ENCODE measurements at places on chromosomes 7 and 10.

- DNase-seq = no peak
These were observed 274.4 kb downstream of the NEBL start for GRCh38 chr10:20622531-20623211.

DNA sequence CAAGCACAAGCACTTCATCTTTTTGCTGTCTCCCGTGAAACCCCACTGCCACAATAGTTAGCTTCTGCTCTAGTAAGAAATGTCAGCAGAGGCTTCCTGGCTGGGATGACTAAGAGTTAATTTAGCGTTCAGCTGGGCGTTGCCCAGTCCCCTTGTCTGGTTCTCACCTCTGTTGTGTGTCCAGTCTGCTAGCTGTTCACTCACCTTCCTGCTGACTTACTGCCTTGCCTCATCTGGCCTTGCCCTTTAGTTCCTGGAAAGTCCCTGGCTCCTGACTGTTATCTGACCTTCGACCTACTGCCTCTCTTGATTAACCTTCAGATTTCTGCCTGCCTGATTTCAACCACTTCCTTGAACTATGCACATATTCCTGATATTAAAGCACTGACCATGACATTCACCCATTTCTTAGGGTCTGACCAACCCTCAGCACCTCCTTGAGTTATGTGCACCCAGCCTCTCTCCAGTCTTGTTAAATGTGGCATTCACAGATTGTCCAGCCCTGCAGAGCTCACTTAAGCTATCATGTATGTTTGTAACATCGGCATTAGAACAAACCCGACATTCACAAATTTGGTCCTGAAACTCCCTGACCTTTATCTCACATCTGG is 30.3 kb downstream of the C7orf33 start:
- no peak for DNase-seq

GRCh38 chr10:65341323-65341925 is 1584.4 kb upstream of the LRRTM3 start:
- DNase-seq = no peak

DNA sequence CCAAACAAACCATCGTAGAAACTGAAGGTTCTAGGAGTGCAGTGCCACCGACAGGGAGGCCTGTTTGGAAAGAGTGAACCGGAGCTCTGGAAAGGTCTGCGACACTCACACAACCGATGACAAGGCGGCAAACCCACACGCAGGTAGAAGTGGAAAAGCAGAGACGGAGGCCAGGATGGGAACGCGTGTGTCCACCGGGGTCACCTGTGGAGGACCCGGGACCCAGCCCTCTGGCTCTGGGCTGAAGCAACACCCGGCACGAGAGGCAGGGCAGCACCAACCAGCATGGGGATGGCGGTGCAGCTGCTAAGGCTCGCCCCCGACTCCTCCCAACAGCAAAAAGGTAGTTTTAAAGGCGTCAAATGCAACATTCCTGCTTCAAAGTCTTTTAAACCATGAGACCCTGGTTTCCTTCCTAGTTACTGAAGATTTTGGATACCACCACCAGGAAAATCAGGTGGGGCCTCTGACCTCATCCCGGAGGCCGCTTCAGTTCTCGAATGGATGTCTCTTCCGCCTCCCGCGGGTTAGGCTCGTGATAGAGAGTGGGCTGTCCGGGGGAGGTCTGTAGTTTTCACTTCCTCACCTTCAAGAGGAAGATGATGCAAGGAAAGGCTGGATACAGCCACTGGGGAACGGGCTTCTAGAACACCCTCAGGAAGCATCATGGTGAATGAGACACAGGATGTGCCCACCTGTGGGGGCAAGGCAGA is 115.5 kb downstream of the SMURF1 start:
- DNase-seq = no peak

DNA sequence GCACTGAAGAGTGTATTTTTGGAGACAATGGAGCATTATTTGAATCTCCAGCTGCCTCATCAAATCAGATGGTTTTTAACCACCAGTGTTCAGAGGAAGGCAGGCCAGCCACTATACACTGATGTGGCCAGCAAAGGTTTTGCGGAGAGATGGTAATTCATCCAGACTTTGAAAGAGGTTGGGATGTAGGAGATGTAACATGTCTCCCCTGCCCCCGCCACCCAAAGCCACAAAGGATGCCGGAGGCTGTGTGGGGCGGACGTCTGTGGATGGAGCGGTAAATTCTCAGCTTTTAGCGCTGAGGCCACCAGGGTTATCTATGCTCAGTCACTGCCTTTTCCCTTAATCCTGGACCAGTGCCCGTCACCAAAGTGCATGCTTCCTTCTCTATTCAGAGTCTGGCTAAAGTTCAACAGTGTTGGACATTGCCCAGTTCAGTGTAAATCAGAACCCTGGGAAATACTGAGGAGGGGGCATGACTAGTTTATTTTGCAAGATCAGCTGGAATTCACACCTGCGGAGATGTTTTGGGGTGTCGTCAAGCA is 3.7 kb upstream of the TRIP6 start:
- no peak for DNase-seq

DNA sequence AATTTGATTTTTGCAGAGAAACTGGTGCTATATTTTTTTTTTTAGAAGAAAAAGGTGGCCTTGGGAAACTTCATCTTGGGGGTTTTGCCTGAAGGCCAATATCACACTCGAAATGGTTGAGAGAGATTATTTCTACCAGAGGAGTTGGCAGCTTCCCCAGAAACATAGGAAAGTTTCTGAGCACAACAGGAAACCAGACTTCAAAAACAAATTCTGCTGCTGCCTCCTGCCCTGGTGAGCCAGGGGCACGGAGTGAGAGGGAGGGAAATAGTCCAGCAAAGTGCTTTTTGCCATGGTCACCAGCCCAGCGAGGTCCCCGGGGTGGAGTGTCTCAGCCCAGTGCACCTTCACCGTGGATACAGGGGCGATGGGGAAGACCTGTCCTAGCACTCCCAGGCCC is 61.1 kb downstream of the FOXI2 start:
- no peak for DNase-seq

DNA sequence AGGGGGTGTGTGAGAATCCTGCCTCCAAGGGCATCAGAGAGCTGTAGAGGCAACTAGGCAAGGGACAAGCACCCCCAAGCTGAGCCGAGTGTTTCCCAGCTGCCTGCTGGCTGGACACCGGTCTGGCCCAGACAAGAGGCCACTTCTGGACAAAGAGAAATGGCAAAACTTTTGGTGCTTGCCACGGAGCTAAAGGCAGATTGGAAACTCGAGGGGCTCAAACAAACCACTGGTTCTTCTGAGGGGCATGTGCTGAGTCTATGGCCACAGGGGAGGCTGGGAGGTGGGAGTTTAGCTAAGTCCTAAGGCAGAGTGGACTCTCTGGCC is 66.5 kb upstream of the INPP5A start:
- no peak for DNase-seq

Measured in NAMALWA (cell line).